ENCODE measurements at places on chromosomes 1 and 21.

GRCh38 chr1:200029035-200029821, 1.7 kb downstream of the NR5A2 start:
- peak; percentile 79 for DNase-seq

DNA sequence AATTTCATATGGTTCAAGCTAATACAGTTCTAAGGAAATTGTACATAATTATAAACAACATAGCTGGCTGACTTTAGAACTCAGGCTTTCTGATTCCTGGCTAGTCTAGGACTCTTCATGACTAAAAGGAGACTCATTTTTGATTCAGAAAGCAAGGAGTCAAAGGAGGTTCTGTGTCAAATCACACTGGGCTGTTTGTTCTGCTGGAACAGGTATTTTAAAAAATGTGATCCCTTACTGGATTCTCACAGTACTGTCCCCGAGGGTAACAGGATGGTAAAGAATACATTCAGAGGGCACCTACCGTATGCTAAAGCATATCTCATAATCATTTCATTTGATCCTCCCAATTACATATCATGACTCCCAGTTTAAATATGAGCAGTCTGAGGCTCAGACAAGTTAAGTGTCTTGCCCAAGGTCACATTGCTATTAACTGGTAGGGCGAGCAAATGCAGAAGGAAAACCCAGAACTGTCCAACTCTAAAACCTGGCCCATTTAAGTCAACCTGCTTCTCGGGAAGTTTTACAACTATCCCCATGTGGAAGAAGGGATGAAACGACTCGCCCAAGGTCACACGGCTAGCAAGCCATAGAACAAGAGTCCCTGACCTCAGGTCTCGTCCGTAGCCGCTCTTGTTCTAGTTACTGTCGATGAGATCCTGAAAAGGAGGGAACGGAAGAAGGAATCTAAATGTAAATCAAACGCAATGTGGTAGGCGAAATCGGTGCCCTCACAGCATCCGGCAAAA, 675 bp downstream of the MYSM1 start:
- DNase-seq: no peak

DNA sequence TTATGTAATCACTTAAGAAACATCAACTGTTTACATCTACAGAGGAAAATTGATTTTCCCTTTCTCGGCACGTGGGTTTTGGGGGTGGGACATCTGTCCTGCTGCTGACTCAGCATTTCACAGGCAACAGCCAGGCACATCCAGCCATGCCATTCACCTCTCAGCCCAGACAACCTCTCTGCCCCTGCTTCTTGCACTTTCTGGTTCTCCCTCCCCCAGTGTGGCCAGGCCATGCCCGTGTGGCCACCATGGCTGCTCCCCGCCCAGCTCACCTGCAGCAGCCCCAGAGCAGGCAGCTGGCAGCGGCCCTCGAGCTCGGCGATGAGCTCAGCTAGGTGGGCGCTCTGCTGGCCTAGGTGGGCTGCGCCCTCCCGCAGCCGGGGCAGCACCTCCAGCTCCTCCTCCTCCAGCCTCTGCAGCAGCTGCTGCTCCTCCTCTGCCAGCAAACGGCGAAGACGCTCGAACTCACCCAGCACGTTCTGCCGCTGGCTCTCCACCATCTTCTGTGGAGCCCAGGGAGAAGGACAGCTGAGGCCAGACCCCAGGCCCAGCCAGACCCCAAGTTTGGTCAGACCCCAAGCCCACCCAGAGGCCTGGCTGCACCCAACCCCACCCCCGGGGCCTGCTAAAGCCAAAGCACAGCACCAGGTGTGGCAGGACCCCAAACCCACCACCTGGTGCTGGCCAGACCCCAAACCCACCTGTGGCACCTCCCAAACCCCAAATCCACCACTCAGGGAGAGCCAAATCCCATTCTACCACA, 5.8 kb downstream of the TRIM11 start:
- no peak for DNase-seq

GRCh38 chr1:220356981-220357850, 85.0 kb upstream of the RAB3GAP2 start:
- no peak for DNase-seq

- DNase-seq: no peak
Observed at GRCh38 chr1:69743146-69743545, 175.4 kb downstream of the LRRC7 start.

- peak; percentile 62 for DNase-seq
Observed at GRCh38 chr1:97017895-97018294, 296.3 kb downstream of the PTBP2 start.

- no peak for DNase-seq
Observed at GRCh38 chr1:99629164-99629563, 16.7 kb upstream of the PALMD start.

DNA sequence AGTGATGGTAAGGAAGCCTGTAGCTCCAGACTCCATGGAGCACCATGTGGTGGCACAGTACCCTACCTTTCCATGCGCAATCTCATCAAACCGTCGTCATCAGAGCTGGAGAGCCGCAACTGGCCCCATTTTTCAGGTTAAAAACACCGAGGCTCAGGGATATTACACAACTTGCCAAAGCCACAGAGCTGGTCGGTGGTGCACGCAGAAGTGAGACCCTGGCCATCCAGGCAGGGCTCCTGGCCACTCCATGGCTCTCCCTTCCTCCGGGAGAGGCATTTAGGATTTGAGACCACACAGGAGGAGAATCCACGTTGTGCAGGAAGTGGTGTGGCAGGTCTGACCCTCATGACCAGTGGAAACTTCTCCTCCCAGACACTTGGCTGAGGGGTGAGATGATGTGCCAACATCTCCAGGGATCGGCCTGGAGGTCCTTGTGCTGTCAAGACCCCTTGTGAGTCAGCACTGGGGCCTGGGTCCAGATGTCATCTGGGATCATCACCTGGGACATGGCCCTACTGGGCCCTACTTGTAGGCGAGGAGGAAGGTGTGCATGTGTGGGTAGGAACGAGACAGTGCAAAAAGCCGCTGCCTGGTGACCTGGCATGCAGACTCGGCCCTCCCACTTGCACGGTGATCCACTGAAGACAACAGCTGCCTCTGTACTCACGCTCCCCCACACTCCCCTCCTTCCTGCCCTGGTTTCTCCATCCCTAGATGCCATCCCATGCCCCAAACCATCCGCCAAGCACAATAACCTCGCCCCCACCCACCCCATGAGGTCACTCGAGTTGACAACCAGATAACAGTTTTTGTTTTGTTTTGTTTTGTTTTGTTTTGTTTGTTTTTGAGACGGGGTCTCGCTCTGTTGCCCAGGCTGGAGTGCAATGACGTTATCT, 10.4 kb downstream of the TFF3 start:
- no peak for DNase-seq

- DNase-seq: no peak
Observed at GRCh38 chr1:109389638-109390341, 7.9 kb downstream of the SORT1 start.

- peak; percentile 82 for DNase-seq
Observed at GRCh38 chr1:201309416-201309815, 26.1 kb downstream of the PKP1 start.

- peak; percentile 90 for DNase-seq
Observed at GRCh38 chr1:25875154-25875855, at the start of gene PAQR7. TSS of gene PAQR7 (minus strand) at chr1:25875708. CDS start at chr1:25863839, 11,869 bp downstream.

DNA sequence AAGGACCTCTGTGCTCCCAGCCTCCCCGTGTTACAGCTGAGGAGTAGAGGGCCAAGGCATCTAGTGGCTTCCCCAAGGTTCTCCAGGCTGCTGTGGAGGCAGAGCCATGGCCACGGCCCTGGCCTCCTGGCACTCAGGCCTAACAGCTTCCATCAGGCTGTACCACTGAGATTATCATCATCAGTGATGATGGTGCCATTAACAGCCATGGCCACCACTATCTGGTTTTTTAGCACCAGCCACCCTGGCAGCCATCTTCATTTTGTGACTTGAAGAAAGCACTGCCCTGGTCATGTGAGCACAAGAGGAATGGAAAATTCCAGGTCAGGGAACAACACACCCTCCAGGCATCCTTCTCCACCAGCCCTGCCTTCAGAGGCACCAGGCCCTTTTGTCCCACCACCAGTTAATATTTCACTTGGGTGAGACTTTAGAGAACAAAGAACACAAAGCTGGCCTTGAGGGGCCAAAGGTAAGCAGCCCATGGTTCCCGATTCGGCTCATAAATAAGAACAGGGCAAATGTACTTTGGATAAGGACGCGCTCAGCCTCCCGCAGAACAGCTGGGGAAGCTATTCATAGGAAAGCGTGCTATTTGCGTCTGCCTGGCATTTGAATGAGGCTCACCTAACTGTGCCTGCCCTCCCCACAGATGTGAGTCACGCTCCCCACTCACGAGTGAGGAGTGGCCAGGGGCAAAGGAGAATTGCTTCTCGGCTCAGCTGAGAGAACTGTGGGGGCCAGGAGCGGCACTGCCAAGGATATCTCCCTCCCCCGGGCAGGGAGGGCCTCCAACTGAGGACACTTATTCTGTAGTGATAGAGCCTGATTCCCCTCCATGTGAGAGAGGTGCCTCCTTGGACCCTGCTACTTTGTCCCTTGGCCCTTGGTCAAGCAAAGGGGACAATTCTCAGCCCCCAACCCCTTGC, 95.6 kb downstream of the CD58 start:
- no peak for DNase-seq

DNA sequence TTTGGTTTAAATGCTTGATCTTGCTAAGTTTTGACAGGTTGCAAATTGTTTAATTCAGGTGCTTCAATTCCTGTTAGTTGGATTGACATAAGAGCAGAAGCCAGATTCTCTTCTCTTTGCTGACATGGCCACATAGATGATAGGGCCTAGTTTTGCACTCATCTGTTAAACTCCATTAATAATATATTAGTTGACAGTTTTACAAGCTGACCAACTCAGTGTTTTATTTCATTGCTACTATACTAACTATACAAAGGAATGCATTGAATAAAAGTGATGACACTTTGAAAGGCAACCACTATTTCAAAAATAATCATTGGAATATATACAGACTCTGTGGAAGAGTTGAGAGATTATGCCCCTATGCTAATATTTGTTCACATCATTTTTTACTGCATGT, 255.6 kb upstream of the DPYD start:
- DNase-seq: no peak

DNA sequence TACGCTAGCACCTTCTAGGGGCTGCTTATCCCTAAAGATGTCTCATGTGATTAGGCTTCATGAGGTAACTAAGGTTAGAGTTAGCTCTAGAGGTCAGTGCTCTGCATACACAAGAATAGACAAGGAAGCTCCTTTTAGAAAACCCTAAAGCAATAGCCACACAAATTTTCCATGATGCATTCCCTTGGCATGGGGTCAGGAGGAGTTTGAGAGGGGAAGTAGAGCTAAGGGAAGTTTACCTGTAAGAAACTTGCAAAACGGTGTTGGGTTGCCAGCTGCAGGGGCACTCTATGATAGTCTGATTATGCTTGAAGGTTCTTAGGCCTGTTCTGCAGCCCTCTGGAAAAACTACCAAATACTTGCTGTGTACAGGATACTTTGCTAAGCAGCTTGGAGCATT, 39.0 kb upstream of the A3GALT2 start:
- DNase-seq: no peak

DNA sequence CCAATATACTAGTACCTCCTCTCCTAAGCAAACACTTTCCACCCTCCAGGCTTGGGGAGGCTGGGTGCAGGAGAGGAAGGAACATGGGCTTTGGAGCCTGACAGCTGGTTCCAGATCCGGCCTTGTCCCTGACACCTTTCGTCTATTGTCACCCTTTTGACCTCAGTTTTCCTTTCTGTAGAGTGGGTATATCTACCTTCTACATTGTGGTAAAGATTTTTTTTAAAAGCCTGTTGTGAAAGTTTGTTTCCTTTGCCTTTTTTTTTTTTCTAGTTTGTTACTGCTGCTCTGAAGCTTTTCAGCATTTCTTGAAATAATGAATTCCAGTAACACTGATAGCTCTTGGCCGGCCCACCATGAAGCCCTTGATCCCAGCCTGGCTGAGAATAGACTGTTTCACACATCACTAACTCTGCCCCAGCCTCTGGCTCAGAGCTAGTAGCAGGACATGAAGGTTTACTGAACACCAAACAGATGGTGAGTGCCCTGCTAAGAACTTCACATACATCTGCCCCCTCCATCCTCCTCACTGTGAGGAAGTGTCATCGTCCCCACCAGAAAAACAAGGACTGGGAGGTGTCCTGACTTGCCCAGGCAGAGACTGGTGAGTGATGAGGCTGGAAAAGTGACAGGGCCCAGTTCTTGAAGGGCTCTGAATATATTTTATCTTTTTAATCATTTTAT, 33.0 kb upstream of the ID3 start:
- no peak for DNase-seq

- DNase-seq: no peak
Observed at GRCh38 chr21:18877917-18878316, 474.3 kb upstream of the TMPRSS15 start.

Measured in GM23338 (cell line).